ENCODE measurements at places on chromosomes 2 and 18.

- no peak for DNase-seq
Measured at GRCh38 chr2:151673016-151673415, 61.3 kb downstream of the NEB start.

- no peak for DNase-seq
Measured at GRCh38 chr2:31940920-31941319, 69.9 kb downstream of the MEMO1 start.

GRCh38 chr2:28592481-28592880 lies 96.6 kb downstream of the PLB1 start:
- no peak for DNase-seq

DNA sequence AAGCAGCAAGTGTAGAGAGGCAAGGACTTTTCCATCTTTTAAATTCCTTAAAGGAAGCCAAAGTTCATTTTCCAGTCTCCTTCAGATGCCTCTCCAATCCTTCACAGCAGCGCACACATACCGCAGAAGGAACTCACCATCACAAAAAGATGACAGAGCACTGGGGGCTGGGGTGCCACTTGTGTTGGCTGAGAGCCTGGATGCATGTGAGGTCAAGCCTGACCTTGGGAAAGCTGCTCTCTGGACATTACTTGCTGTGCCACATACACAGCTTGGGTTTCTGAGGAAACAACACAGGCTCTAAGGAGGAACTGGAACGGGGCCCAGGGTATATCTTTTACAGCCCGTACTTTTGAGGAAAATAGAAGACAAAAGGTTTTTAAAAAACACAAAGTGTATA lies 364.3 kb upstream of the MEX3C start:
- no peak for DNase-seq

DNA sequence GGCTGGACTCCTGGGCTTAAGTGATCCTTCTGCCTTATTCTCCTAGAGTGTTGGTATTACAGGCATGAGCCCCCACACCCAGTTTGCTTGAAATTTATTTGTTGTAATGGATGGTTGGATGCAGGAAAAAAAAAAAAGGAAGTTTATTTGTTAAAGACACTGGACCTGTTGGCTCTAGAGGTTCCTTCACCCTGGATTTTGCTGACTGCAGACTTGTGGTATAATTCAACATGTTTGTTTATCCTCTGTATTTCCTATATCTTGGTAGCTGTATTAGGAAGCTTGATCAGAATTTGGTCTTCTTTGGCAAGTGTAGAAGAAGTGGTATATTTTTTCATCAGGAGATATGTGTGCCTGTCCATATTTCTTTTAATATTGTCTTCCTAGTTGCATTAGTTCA lies 138.7 kb downstream of the LDLRAD4 start:
- DNase-seq = no peak

GRCh38 chr18:31688606-31689005 lies 4.2 kb upstream of the B4GALT6 start:
- DNase-seq = no peak

DNA sequence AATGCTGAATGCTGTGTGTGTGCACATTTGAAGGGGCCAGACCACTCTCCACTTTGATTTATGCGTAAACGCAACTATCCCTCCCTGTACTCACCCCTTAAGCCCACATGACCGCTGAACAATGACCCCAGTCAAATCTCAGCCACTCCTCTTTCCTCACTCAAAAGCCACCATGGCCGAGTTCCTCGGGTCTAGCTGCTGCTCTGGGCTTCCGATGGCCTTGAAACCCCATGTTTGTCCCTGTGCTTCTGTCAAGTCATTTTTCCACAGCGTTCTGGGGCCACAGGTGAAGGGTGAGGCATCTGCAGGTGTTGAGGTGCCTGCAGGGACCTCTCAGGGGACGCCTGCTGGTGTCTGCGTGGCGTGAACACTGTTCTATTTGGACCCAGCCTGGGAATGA lies 74.3 kb upstream of the TMEM18 start:
- no peak for DNase-seq

DNA sequence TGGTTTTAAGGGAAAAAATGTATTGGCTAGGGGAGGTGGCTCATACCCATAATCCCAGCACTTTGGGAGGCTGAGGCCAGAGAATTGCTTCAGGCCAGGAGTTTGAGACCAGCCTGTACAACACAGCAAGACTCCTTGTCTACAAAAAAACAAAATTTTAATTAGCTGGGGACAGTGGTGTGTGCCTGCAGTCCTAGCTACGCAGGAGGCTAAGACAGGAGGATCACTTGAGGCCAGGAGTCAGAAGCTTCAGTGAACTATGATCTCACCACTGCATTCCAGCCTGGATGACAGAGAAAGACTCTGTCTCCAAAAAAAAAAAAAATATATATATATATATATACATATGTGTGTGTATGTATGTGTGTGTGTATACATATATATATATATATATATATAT lies 18.5 kb downstream of the CCDC88A start:
- DNase-seq = no peak

- peak; percentile 2 for DNase-seq
Measured at GRCh38 chr2:88959480-88960204, 268.2 kb downstream of the RPIA start.

GRCh38 chr2:33452545-33452944 lies 23.9 kb upstream of the RASGRP3 start:
- no peak for DNase-seq

DNA sequence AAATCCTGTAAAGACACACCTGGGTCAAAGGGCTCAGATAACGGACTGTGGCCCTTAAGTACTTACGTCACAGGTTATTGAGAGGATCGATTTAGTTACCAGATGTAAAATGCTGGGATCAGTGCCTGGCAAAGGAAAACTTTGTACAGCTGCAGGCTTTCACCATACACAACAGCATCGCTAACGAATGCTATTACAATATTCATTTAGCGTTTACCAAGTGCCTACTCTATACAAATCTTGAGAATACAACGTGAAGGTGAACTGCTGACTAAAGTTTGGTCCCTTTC lies 619 bp upstream of the MSH6 start:
- DNase-seq = no peak

GRCh38 chr2:46170611-46171350 lies 126.4 kb upstream of the EPAS1 start:
- no peak for DNase-seq

GRCh38 chr2:218214116-218214515 lies 2.9 kb upstream of the ARPC2 start:
- no peak for DNase-seq

DNA sequence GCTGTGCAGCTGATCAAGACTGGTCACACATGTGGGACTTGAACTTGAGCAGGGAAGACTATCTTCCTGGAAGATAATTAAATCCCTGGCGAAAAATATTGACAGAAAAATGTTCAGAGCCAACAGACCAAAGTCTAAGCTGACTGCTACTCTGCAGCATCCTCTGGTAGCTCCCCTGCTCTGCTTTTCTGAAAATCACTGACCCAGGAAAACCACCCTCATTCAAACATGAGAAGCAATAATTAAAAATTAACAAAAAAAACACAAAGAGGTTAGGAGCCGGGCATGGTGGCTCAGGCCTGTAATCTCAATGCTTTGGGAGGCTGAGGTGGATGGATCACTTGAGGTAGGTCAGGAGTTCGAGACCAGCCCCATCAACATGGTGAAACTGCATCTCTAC lies 151.9 kb downstream of the SCG2 start:
- DNase-seq = no peak

DNA sequence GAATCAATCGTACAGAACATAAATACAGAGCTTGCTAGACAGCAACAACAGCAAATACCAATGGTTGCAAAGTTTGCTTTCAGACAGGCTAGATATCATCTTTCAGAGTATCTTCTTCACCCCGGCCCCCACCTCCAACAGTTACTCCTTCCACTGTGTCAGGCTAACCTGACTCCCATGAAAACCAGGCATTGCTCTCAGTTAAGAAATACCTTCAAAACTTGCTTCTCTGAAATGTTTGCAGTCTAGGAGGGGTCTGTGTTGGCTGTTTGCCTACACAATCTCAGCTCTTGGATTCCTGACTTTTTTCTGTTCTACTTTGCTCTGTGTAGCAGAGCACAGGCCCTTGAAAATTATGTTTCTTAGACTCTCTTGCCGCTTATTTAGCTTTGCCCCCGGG lies 599.5 kb upstream of the SYT4 start:
- no peak for DNase-seq

GRCh38 chr18:9429662-9429993 lies 45.7 kb upstream of the RALBP1 start:
- peak; percentile 47 for DNase-seq

GRCh38 chr18:24936691-24937090 lies 415.3 kb downstream of the ZNF521 start:
- DNase-seq = no peak

DNA sequence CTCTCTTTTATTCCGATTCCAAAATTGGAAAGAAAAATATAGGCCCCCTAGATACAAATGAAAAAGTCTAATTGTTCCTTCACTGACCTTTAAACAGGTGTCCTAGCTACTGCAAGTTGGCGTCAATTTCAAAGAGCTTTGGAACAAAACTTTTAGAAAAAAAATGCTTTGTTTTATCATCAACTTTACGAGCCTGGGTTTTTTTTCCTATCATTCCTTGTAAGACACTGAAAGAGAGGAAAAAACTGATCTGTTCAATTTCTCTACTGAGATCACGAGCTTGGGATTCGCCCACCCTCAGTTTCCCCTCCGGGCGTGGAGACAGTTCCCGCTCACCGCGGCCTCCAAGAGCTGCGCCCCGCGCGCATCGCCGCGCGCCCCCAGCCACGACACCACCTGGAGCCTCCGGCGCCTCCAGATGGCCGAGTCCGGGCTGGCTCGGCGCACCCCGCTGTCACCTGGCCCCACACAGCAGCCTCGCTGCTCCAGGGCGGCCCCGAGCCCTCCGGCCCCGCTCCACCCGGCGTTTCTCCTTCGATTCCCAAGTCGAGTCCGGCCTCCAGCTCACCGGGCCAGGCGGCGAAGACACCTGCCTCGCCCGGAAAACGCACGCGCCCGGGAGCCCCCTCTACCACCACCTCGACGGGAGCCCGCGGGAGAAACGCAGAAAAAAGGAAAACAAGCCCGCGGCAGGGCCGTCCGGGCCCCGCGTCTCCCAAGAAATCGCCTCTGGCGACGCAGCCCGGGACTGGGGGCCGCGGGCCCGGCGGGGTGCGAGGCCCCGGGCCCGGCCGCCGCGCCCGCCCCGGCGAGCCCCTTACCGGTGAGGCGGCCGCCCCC lies 656 bp downstream of the TBC1D8 start:
- DNase-seq = no peak
